LNCaP clone FGC (cell line): ENCODE measurements at places on chromosomes 2 and 18.

GRCh38 chr2:67917332-67918054 is 145.3 kb downstream of the C1D start:
- DNase-seq, result no peak

GRCh38 chr2:3117650-3118216 is 259.9 kb downstream of the EIPR1 start:
- no peak for DNase-seq

DNA sequence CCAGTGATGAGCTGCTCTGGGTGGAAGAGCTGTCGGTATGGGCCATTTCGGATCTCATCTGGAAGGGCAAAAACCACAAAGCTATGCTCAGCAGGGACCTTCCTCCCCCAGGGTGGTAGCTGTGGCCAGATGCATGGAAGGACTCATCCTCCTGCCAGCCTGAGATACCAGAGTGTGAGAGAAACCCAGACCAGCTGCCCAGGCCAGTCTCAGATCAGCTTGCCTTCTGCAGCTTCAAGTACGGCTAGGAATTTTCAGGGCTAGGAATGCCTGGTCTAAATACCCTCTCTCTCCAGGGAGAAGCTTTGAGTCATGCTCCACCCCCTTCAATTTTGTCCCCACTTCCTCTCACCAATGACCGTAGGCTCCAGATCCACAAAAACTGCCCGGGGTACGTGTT is 1.4 kb upstream of the TUBA4B start:
- DNase-seq, result no peak

DNA sequence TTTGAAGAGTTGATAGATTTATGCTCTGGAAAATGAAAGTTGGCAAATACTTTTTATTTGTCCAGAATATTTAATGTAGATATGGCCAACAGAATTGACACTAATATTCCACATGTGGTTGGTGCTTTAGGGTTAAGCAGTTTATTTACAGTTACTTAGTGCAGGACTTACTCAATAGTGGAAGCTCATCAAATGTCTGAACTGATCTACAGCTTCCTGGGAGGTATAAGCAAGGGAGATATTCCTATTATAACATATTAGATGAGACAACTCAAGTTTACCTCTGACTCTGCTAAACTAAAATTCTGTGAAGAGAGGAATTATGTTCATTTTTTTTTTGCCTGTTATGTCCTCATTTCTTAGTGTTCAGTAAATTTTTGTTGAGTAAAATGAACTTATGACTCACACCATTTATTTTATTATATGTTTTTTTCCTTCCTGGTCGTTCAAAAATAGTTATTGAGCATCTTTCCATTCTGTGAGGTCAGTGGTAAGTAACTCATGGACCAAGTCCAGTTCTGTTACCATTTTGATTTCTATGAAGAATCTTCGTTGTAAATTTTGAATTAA is 13.6 kb downstream of the ABI2 start:
- DNase-seq, result no peak

- no peak for DNase-seq
Observed at GRCh38 chr18:38872342-38872741, 1306.7 kb upstream of the CELF4 start.

GRCh38 chr2:204183608-204184007 is 247.0 kb downstream of the ICOS start:
- DNase-seq, result peak; percentile 69

DNA sequence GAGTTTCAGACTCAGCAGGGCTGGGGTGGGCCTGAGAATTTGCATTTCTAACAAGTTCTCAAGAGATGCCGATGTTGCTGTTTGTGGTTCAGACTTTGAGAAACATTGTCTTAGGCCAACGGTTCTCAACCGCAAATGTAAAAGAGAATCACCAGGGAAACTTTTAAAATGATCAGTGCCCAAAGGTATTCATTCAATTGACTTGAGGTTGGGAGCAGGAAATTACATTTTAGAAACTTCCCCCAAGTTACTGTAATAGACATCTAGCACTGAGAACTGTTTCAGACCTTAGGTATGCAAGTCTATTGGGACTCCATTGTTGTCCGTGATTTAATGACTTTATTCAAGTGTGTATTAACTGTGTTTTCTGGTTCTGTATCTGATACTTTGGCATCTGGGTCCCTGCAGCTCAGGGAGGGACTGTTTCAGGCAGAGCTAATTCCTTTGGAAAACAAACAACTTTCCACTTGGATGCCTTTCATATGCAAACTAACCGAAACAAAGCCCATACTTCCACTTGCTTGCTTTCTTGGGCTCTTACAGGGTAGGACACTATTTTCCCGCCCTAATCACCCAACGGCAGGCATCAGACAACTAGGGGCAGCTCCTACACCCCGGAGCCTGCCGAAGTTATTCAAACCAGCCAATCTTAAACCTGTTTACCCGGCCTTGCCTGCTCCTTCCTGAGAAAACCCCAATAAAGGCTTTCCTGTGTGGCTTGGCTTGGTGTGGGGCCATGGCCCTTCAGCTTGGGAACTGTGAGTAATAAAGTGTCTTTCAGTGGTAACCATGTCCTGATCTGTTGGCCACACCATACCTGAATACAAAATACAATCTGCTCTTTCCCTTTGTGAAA is 97.6 kb downstream of the POLE4 start:
- DNase-seq, result no peak

DNA sequence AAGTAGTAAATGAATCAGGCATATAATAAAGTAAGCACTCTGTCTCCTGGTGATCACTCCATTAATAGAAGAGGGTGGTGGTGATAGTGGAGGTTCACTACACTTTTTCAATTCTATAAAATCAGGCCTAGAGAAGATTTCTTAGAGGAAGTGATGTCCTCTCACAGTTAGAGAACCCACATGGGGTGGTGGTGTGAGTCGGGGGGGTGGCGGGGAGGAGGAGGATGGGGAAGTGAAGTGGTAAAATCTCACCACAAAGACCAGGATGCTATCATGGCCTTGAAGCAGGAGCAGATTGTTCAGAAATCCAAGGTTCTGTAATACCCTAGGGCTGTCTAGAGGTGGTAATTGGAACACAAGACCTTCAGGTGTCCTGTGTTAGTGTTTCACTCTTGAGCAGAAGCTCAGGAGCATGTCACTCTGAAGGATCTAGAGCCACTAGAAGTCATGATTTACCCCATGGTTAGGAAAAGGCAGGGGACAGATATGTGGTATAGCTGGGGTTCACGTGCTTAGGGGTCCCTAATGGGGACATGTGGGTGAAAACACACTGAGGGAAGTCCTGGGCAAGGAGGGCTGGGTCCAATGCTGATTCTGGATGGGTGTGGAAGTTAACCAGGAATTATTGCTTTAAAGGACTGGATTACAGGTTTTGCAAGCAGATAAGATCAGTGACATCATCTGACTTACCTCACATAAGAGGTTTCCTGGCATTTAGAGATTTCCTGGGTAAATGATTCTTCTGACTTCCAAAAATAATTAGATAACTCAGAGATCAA is 31.0 kb downstream of the RNF125 start:
- peak; percentile 39 for DNase-seq

DNA sequence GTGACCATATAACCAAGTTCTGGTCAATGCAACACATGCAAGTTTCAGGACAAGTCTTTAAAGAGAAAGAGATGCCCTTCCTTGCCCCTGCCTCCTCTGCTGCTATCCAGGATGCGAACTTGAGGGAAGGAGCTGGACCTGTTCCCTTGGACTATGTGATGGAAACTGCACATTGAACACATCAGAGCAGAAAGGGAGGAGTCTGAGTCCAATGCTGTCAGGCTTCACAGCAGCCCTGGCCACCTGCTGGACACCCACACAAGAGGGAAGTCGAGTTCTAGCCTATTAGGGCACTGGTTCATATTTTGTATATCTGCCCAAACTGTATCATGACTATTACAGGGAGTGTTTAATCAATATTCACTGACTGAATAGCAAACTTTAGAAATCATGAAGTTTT is 38.3 kb upstream of the TEX51 start:
- DNase-seq, result no peak

DNA sequence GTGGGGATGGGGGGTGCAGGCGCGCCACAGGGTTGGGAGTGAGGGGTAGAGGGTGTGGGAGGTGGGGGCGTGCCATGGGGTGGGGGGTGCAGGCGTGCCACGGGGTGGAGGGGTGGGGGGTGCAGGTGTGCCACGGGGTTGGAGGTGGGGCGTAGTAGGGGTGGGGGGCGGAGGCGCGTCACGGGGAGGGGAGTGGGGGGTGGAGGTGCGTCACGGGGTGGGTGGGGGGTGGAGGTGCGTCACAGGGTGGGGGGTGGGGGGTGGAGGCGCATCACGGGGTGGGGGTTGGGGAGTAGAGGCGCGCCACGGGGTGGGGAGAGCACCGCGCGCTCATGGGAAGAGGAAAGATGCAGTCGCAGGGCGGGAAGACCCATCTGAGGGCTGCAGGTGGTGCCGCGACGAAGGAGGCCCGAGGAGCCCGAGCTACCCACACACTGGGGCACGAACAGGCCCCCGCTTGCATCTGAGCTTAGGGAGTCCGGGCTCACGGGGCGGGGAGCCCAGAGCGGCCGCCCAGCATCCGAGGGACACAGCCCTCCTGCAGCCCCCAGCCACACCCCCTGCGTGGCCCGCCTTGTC is 37.5 kb downstream of the SNED1 start:
- no peak for DNase-seq

GRCh38 chr2:219881851-219882250 is 254.4 kb downstream of the SLC4A3 start:
- DNase-seq, result no peak

DNA sequence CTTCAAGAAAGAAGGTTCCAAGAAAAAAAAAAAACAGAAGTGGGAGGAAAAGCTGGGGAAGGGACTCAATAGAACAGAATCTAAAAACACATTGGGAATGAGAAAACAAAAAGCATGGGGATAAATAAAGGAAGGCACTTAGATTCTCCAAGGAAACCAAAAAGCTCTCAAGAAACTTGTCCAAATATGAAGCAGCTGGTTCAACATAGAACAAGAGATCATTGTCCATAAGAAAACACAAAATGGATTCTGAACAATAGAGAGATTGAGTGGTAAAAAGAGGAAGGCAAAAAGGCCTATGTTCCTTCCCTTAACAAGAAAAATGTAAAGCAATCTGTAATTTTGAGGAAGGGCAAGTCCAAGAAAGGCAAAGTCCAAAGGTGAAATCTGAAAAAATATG is 32.9 kb upstream of the ALK start:
- no peak for DNase-seq

- no peak for DNase-seq
Observed at GRCh38 chr2:223041527-223042109, 10.4 kb upstream of the KCNE4 start.

DNA sequence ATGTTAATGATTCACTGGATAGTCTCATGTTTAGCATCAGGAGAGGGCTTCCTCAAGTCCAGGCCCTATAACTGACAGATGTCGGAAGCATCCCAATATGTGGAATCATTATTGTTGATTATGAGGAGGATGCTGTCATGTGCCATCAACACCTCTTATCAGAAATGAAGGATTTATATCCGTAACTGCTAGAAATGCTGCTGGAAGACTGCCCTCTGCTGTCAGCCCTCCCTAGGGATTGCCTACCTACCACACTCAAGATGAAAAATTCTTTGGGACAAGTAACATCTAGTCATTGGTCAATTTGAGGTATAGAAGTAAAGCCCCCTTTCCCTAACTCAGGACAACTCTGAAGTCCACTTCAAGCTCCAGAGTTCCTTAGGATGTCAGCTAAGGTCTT is 1166.5 kb upstream of the NXPH2 start:
- no peak for DNase-seq

GRCh38 chr2:98917031-98917471 is 19.0 kb downstream of the CRACDL start:
- DNase-seq, result no peak

DNA sequence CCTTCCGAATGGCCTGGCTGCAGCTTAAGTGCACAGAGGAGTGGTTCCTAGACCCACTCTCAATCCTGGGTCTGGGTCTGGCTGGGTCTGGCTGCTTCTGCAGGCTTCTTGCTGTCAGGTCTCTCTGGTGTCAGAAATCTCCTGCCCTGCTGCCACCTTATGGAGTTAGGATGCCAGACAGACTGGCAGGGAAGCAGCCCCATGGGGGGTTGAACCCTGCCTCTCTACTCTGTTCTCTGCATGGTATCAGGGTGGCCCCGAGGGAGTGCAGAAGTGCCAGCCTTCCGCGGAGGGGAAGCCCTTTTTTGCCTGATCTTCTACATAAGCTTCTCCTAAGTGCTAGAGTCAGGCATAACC is 89.4 kb downstream of the ZCCHC2 start:
- DNase-seq, result no peak

DNA sequence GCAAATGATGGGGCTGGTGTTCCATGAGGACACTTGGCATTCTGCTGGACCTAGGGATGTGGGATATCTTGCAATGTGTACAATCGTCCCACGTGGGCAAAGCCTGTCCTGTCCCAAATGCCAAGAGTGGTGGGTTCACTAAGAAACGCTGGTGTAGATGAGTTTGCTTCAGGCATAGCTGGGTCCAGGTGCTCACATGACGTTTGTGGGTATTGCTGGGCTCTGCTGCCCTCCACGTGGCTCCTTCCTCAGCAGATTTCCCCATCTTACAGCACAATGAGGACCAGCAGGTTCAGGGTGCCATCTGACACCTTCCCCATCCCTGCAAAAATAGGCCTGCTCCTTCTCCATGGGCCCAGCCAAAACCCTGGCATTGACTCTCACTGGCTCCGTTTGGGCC is 105.9 kb downstream of the SEPTIN10 start:
- DNase-seq, result no peak

GRCh38 chr2:101116841-101117552 is 34.2 kb downstream of the TBC1D8 start:
- no peak for DNase-seq

DNA sequence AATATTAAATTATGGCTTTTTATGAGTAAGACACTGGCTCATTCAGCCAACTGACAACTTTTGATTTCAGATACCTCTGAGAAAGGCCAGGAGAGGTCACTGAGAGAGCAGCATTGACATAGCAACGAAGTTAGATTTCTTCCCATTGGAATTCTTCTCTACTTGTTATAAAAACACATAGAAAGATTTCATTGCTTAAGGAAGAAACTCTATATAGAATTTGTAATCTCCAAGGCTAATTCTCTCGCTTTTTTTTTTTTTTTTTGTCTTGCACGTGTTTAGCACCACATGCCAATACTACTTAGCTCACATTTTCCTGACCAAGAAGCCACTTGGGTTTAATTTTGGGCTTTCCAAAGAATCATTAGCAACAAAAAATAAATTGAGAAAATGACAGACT is 233.7 kb downstream of the CALCRL start:
- no peak for DNase-seq

GRCh38 chr2:21748501-21748900 is 624.7 kb downstream of the TDRD15 start:
- no peak for DNase-seq

DNA sequence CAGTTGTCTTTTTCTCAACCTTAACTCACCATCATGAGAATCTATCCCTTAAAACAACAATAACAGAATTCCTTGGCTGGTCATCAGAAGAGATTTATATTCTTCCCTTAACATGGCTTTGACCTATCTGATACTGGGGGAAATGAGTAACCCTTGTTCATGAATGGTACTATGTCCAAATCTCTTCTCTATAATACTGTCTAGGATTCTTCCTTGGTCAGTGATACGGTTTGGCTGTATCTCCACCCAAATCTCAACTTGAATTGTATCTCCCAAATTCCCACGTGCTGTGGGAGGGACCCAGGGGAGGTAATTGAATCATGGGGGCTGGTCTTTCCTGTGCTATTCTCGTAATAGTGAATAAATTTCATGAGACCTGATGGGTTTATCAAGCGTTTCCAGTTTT is 282.0 kb upstream of the SIX2 start:
- no peak for DNase-seq

- no peak for DNase-seq
Observed at GRCh38 chr18:3214855-3215637, 4.7 kb downstream of the MYOM1 start.
